CD4-positive, CD25-positive, alpha-beta regulatory T cell (primary cell): ENCODE measurements at places on chromosomes 5 and 9. TPM values are rescaled to one million over a fixed set of nuclear protein-coding genes. Genes with fewer than 3 reads are reported as not detected.

PAM gene
- 34.7 TPM for polyA plus RNA-seq

GABBR2 gene
- not detected for polyA plus RNA-seq

PCDHGC3 gene
- polyA plus RNA-seq, result 0.09 TPM

RLN1 gene
- polyA plus RNA-seq, result 2.6 TPM

RMRP gene
- polyA plus RNA-seq, result not detected
